ENCODE measurements at places on chromosomes 12 and 14.

DNA sequence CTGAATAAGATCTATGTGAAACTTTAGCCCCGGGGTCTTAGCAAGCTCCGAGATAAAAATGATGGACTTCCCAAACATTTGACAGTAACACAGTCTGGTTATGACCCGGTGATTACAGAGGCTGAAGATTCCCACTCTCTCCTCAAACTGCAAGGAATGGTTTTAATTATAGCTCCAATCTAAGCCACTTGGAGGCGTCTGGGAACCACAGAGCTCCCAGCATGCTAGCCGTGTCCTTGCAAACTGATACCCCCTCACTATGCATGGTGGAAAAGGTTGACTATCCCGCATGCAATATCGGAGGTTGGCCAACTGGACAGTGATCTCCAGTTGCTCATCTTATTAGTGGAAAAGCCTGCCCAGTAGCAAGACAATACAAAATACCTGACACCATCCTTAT, 76.5 kb upstream of the GRIN2B start:
- DNase-seq, result no peak

GRCh38 chr12:98317939-98318899, 197.2 kb upstream of the TMPO start:
- DNase-seq, result no peak

- DNase-seq, result no peak
Measured at GRCh38 chr14:62381311-62382070, 619.3 kb downstream of the SNAPC1 start.

GRCh38 chr14:74510223-74510931, 16.8 kb downstream of the ISCA2 start:
- DNase-seq, result no peak

DNA sequence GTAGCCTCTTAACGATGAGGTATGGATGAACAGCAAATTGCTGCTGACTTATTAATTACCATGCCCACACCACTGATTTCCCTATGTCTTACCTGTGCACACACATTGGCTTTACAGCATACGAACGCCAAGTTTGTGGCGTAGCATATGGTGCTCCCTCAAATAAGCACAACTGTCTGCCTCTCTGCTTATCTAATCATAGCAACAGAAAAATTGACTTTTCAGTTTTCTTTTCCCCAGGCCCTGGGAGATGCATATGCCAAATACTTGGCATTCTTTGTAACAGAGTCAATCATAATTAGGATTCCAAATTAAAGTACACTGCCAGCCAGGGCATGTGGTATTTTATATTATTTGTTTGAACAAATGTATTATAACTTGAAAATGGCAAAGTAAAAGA, 625.5 kb downstream of the DIO2 start:
- no peak for DNase-seq

GRCh38 chr12:122227341-122227740, 1.5 kb upstream of the DIABLO start:
- no peak for DNase-seq

DNA sequence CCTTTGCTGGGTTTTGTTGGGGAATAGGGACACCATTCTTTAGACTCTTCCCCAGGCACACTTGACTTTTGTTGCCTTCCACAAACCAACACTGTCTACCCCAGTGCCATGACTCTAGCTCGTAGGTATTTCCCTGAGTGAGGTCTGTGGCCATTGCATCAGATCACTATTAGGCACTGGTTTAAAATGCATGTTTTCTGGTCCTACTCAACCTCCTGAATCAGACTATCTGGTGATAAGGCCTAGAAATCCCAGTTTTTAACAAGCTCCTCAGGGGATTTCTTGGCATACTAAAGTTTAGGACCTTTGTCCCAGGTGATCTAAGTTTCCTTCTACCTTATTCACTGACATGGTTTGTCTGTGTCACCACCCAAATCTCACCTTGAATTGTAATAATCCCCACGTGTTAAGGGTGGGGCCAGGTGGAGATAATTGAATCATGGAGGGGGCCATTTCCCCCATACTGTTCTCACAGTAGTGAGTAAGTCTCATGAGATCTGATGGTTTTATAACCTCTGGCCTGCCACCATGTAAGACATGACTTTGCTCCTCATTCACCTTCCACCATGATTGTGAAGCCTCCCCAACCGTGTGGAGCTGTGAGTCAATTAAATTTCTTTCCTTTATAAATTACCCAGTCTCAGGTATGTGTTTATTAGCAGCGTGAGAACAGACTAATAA, 87.8 kb upstream of the PSMC1 start:
- DNase-seq, result no peak

DNA sequence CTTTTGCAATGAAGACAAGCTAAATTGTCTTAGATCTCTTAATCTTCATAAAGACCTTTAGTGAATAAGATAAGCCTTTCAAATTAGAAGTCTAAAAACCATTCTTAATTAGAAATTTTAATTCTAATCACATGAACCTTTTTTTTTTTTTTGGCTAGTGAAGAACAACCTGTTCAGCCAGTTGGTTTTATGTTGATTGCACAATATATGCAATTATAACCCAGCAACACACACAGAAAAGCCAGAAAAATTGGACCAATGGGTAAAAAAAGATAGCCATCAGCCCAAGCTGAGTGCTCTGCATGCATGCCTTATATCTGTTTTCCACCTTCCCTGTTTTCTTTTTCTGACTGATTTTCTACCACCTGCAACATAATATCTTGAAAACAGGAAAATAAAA, 252.2 kb downstream of the SYT10 start:
- no peak for DNase-seq

DNA sequence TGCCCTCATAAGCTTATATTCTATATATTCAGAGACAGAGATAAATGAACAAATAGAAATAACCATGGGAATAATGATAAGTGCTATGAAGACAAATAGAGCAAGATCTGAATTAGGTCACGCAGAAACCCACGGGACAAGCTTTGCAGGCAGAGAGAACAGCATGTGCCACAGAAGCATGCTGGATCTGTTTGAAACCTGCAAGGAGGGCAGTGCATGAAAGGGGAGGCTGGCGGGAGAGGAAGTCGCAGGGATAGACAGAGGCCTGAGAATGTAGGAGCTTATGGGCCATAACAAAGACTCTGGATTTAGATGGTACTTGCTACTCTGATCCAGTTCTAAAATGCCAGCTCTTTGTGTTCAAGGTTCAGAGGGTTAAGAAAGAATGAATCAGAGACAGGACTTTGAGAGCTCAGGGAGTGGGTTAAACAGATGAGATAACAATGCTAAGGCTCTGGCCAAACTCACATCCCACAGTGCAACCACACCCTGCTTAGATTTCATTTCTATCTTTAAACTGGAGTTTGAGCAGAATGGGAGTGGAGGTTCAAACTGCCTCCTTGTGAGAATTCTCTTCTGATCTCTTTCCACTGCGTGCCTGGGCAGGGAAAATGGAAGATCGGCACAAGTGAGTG, 49.2 kb upstream of the PPP1R12A start:
- no peak for DNase-seq

- DNase-seq, result peak; percentile 92
Measured at GRCh38 chr12:121626087-121626852, at the start of gene ORAI1. Gene ORAI1 (plus strand): TSS chr12:121626530.

GRCh38 chr14:83463500-83464098, 1929.9 kb upstream of the SEL1L start:
- peak; percentile 27 for DNase-seq

DNA sequence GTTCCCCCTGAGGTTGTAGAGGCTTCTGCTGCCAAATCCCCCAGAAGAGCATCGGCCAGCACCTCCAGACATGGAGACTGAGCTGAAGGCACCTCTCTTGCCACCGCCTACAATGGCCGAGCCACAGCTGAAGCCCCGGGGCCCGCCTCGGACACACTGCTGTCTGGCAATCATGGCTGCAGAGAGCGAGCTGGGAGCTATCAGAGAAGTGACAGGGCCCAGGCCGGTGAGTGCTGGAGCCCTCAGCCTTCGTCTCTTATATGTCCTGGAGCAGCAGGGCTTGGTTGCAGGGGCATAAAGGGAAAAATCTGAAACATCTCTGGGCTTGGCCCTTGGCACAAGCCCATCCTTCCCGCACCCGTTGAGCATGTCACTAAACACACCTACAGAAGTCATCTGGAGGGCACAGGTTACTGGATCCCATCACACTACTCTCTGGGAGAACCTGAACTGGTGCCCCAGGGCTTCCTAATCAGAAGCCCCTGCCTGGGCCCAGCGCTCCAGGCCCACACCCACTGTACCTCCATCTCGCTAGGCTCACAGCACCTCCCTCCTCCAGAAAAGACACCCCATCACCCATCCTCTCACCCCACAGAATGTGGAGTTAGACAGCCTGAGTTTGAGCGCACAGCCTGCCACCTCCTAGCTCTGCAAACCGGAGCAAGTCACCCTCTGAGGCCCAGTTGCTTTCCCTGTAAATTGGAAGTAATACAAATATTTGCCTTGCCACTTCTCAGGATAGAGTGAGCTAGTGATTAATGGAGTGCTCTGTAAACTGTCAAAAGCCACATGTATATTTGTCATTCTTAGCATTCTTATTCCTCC, at the start of gene KRT4:
Gene KRT4 (minus strand): TSS at position 232 of the 825 bp plus-strand sequence. CDS start 58 bp downstream, at position 174.
- DNase-seq, result no peak

DNA sequence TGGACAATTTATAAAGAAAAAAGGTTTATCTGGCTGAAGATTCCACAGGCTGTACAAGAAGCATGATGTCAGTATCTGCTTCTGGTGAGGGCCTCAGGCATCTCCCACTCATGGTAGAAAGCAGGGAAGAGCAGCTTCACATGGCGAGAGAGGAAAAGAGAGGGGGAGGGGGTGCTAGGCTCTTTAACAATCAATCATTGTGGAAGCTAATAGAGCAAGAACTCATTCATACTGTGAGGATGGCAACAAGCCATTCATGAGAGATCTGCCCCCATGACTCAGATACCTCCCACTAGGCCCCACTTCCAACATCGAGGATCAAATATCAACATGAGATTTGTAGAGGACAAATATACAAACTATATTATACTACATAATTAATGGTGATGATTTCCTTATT, 361.9 kb upstream of the FAR2 start:
- peak; percentile 9 for DNase-seq

GRCh38 chr14:100296106-100296651, 10.1 kb downstream of the SLC25A29 start:
- DNase-seq, result no peak

GRCh38 chr14:99378782-99379214, 101.9 kb downstream of the SETD3 start:
- DNase-seq, result no peak

GRCh38 chr14:75539561-75540478, 17.6 kb downstream of the BATF start:
- no peak for DNase-seq

- peak; percentile 57 for DNase-seq
Measured at GRCh38 chr12:40010899-40011774, 94.7 kb downstream of the SLC2A13 start.

DNA sequence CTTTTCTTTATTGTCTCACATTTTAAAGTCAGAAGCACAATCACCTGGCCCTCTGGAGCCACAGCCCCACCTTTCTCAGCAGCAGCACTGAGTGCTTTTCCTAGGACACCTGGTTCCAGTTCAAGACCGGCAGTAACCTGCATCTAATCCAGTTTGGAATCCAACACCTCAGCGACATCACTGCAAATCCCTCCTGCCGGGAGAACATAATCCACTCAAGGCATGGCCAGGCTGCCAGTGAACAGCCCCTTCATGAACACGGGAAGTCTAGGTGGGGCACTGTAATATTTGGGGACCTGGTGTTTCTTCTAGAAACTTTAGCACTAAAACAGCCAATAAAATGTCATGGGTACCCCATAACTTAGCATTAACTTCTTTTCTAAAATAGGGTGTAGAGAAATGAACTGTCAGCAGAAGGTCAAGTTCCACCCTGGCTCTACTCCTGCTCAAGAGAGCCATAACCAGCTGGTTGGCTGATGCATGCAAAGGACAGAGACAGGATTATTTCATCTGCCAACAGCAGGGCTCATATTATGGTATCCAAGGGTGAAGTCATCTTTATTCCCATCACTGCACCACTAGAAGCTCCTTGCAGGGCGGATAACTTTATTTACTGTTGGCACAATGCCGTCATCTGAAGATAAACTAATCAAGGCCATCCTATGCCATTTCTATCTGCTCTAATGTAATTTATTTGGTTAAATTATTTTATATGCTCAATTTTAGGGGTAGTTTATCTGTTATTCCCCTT, 76.7 kb downstream of the TTC7B start:
- no peak for DNase-seq

DNA sequence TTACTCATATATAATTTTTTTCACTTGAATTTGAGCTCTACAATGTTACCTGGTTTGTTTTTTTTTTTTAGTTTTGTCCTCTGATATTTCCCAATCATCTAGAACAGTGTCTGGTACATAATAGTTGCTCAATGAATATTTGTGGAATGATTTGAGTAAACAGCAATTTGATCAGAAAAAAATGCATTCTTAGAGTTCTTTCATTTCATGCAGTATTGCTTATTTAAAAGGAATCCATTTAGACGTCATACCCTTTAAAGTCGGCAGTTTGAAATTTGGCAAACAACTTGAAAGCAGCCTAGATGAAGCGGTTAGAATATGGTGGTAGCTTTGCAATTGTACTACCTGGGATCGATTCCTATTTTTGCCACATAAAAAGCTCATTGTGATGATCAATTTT, 140.0 kb downstream of the PDE3A start:
- DNase-seq, result no peak

- no peak for DNase-seq
Measured at GRCh38 chr14:88016768-88017167, 11.8 kb downstream of the GPR65 start.

DNA sequence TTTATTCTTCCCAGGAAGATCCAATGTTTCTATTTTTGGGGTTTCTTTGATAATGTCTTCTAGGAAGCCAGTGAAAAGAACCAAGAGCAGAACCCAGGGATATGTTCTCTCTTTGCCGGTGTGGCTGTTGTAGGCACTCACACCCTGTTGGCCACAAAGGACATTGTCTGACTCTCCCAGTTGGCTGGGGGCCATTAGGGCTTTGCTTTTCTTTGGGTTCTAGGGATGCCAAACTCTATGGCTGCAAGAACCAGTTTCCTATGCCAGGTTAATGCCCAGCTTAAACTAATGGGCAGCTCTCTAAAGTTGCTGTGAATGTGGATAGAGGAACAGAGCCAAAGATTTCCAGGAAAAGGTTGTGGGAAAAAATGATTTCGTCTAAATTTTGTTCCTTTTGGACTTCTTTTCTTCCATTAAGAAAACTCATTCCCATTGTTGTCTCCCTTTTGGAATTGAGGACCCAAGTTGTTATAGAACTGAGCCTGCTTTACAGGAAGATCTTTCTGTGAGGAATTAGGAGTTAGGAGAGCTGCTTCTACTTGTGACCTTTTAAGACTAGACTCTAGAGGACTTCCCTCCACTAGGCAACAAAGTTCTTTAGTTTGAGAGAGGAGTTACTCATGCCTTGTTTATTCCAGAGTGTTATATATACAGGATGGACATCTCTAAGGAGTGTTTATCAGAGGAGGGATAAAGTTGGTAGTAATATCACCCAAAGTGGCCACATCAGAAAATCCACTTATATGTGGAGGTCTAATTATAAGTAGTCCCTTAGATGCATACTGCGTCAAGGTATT, 13.1 kb downstream of the COPZ1 start:
- DNase-seq, result no peak

DNA sequence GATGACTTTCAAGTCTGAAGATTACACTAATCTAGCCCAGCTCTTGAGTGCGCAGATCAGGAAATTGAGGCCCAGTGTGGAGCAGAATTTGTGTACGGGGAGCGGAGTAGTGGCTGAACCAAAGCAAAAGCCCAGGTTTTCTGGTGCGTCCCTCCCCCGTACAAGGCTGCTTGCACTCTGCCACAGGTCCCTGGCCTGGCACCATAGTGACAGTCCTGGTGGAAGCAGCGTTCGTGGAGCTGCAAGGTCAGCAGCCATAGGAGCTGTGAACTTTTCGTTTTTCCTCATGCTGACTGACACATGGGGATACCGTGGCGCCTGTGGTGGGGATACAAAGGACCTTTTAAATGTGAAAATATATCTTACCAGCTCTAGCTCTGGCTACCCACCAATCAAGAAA, 1.7 kb downstream of the EVL start:
- DNase-seq, result no peak

GRCh38 chr12:98845957-98846356, 200.9 kb downstream of the APAF1 start:
- DNase-seq, result no peak

All from hippocampal formation (tissue), 2 donors.